ENCODE measurements at places on chromosomes 7 and 10. TPM values are rescaled to one million over a fixed set of nuclear protein-coding genes. Genes with fewer than 3 reads are reported as not detected.
A peak's percentile ranks its signal among the peaks of the same experiment; 100 is the strongest.

DNA sequence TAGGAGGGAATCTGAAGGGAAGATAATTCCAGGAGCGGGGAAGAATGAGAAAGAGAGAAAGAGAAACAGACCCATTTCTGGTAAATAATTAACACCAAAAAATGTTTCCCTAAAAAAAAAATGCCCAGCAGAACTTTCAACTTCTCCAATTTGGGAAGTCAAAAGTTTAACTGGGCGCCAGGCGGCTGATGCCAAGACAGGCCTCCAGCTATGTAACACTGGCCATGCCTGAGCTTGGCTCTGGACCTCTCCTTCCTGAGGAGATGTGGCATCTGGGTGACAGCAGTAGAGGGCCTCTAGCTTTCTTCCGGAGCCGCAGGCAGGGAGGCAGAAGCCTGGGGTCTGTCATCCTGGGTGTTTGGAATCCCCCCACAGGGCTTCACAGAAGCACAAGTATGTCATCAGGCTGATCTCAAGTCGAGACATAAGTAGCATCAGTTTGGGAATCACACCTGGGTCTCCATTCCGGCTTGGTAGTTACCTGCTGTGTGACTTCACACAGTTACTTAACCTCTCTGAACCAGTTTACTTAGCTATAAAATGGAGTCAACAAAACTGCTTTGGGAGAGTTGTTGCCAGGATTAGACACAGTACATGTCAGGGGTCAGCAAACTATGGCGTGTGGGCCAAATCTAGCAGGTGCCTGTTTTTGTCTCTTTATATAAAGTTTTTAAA, 50.5 kb upstream of the TCF7L2 start:
- H3K36me3 ChIP-seq: no peaks in the 10 kb centered on the region
- no peaks in the 10 kb centered on the region for H3K4me1 ChIP-seq
- no peaks in the 10 kb centered on the region for H3K27me3 ChIP-seq
- DNase-seq: no peak
- H3K27ac ChIP-seq: no peak overlapping the region
- no peak overlapping the region for H3K4me3 ChIP-seq

- no peak for DNase-seq
- peaks cover 2% of the 10 kb centered on the region for H3K27me3 ChIP-seq
- no peak overlapping the region for H3K27ac ChIP-seq
- H3K4me3 ChIP-seq: no peak overlapping the region
- H3K36me3 ChIP-seq: no peaks in the 10 kb centered on the region
- no peaks in the 10 kb centered on the region for H3K4me1 ChIP-seq
Measured at GRCh38 chr7:123260428-123260960, 60.7 kb upstream of the SLC13A1 start.

- no peak overlapping the region for H3K27ac ChIP-seq
- no peaks in the 10 kb centered on the region for H3K36me3 ChIP-seq
- no peak overlapping the region for H3K4me3 ChIP-seq
- DNase-seq: no peak
- H3K27me3 ChIP-seq: no peaks in the 10 kb centered on the region
- H3K4me1 ChIP-seq: no peaks in the 10 kb centered on the region
Measured at GRCh38 chr7:112006071-112006470, 200.1 kb downstream of the DOCK4 start.

- H3K4me1 ChIP-seq: no peaks in the 10 kb centered on the region
- H3K4me3 ChIP-seq: no peak overlapping the region
- no peaks in the 10 kb centered on the region for H3K36me3 ChIP-seq
Measured at GRCh38 chr7:86846494-86847190, 202.9 kb downstream of the GRM3 start.

DNA sequence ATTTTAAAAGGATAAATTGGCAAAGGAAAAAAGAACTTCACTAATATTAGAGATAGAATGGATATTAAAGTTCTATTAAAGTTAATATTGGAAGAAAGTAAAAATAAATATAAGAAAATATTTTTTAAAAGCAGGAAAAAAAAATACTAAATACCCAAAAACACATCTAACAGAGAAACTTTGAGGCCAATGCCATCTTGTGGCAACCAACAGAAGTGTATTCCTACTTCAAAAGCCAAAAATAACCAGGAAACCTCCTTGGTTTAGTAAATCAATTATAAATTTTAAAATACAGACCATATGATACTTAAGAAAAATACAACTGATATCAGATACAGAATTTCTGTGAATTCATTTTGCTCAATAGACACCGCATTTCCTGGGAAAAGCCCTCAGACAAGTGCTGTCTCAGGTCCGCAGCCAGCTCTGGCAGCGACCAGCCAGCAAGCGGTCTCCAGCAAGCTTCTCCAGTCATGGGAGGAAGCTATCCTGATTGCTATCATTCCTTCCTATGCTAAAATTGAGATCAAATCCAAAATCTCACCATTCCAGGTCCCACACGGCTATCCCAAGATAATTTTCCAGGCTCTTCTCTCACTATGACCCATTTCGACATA, 65.3 kb downstream of the LMBR1 start:
- no peak for DNase-seq
- no peak overlapping the region for H3K4me3 ChIP-seq
- H3K27me3 ChIP-seq: peaks cover 2% of the 10 kb centered on the region
- no peak overlapping the region for H3K27ac ChIP-seq
- H3K4me1 ChIP-seq: no peaks in the 10 kb centered on the region
- peaks cover 10% of the 10 kb centered on the region for H3K36me3 ChIP-seq

DNA sequence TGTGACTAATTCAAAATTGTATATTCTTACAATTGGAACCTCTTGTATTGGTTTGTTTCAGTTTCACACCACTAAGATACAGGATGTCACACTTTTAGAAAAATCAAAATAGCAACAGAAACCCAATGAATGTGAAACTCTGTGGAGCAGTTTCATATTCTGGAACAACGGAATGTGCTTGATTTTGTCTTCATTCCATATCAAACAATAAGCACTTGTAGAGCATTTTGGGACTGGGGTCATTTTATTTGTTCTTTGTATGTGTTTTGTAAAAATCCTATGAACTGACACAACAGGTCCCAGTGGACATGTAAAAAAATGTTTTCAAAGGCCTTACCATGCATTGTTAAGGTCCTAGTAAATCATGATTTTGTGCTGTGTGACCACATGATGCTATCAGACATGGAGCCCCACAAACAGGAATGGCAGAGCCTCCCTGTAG, 123.1 kb downstream of the DKK1 start:
- peak; percentile 50 for DNase-seq
- H3K27me3 ChIP-seq: no peaks in the 10 kb centered on the region
- no peaks in the 10 kb centered on the region for H3K36me3 ChIP-seq
- H3K27ac ChIP-seq: peak overlapping the region; percentile 91
- peak overlapping the region; percentile 54 for H3K4me3 ChIP-seq
- peaks cover 19% of the 10 kb centered on the region for H3K4me1 ChIP-seq

DNA sequence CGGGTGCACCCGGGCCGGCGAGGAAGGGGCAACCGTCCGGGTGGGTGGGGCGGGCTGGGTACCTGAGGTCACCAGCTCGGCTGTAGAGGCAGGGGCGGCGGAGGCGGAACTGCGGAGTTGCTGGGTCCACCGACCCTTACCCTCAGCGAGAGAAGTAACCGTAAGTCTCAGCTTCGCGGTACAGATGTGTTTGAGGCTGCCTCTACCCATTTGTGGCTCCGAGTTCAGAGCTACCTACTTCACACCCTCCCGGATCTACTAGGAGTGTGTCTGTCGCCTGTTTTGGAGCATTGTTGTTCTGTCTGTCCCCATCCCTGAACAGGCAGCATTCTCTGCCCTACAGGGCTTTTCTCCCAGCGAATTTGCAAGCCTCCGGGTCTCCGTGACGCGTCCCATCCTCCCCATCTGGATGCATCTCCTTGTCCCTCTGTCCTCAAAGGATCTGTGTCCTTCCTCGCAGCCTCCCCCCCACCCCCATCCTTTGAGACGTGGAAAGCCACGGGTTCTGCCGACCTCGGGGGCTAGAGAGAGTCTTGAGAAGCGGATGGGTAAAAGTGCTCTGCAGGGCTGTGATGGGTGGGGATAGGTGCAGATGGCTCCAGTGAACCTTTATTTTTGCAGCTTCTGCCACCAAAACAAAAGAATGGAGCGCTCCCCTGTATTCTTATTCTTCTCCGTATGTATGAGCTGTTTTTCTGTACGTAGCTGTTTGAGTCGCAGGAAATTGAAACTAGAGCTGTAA, 757 bp downstream of the ANKIB1 start:
- peak; percentile 58 for DNase-seq
- H3K27me3 ChIP-seq: peaks cover 25% of the 10 kb centered on the region
- peak overlapping the region; percentile 90 for H3K27ac ChIP-seq
- peaks cover 48% of the 10 kb centered on the region for H3K4me1 ChIP-seq
- H3K4me3 ChIP-seq: peak overlapping the region; percentile 100

DNA sequence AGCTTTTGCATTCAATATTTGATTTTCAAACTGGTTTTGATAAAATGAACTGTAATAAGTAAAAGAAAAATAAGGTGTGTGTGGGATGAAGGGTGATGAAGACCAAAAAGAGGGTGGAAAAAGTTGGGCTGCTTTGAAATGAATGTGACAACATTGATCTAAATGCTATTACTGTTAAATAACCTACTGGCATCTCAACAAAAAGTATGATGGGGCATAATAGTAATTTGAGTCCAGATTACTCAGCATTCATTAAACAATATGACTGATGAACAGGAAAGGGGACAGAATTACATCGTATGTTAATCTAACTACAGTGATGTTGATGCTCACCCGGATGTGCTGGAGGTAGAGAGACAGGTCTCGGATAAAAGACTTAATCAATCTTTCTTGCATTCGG, 112.2 kb downstream of the ABCC2 start:
- no peak overlapping the region for H3K4me3 ChIP-seq
- H3K27ac ChIP-seq: peak overlapping the region; percentile 4

The CYP2E1 gene
- not detected for polyA plus RNA-seq

The CHRM2 gene
- not detected for polyA plus RNA-seq

The HOXA4 gene
- not detected for polyA plus RNA-seq

The XPNPEP1 gene
- 36.4 TPM for polyA plus RNA-seq

The ARHGEF35 gene
- polyA plus RNA-seq: not detected
